NCI-H2081 treated with DMSO at 0.1 percent for 48 hours (cell line): ENCODE measurements at places on chromosomes 16 and 17.

DNA sequence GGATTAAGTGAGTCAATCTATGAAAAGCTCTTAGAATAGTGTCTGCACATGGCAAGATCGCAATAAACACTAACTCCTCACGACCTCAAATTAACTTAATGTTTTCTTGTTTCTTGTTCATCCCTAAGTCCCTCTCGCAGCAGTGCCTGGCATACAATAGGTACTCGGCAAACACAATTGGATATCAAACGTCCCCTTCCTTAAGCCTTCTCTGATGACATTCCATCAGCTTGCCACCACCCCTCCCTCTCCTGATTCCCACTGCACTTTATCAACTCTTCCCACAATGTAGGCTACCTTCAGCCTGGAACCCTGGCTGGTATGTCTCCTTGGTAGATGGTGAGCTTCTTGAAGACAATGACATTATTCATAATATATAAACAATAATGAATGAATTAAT is 33.3 kb downstream of the CCDC42 start:
- DNase-seq = no peak

- no peak for DNase-seq
These were observed 69.5 kb downstream of the AMFR start for GRCh38 chr16:56355786-56356275.

- DNase-seq = no peak
These were observed 133.7 kb downstream of the GSG1L start for GRCh38 chr16:27929818-27930217.

- DNase-seq = no peak
These were observed 667 bp downstream of the EFCAB13 start for GRCh38 chr17:47324224-47325020.

- DNase-seq = no peak
These were observed 22.8 kb downstream of the ABCC1 start for GRCh38 chr16:15972046-15972868.

DNA sequence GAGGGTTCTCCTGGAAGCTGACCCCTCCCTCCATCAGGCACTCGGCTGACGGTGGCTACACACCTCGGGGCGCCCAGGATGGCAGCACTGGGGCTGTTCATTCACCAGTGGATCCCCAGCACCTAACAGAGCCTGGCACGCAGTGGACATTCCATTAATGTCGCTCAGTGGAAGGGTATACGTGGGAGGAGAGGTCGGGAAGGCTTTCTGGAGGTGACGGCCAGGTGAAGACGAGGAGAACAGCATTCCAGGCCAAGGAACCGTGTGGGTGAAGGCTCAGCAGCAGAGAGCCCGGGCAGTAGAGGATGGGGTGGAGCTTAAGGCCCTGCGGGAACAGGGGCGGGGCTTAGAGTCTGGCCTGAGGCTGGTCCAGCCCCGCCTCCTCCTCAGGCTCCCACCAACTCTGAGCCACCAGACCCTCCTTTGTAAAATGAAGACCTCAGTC is 2.5 kb upstream of the HS3ST6 start:
- DNase-seq = no peak

- no peak for DNase-seq
These were observed 2.2 kb downstream of the BCKDK start for GRCh38 chr16:31110106-31111034.

- DNase-seq = no peak
These were observed 1.2 kb downstream of the RNF167 start for GRCh38 chr17:4941319-4941610.

GRCh38 chr17:79047923-79048825 is 24.2 kb downstream of the C1QTNF1 start:
- DNase-seq = no peak

GRCh38 chr17:55420067-55420775 is 1.4 kb downstream of the MMD start:
- no peak for DNase-seq

DNA sequence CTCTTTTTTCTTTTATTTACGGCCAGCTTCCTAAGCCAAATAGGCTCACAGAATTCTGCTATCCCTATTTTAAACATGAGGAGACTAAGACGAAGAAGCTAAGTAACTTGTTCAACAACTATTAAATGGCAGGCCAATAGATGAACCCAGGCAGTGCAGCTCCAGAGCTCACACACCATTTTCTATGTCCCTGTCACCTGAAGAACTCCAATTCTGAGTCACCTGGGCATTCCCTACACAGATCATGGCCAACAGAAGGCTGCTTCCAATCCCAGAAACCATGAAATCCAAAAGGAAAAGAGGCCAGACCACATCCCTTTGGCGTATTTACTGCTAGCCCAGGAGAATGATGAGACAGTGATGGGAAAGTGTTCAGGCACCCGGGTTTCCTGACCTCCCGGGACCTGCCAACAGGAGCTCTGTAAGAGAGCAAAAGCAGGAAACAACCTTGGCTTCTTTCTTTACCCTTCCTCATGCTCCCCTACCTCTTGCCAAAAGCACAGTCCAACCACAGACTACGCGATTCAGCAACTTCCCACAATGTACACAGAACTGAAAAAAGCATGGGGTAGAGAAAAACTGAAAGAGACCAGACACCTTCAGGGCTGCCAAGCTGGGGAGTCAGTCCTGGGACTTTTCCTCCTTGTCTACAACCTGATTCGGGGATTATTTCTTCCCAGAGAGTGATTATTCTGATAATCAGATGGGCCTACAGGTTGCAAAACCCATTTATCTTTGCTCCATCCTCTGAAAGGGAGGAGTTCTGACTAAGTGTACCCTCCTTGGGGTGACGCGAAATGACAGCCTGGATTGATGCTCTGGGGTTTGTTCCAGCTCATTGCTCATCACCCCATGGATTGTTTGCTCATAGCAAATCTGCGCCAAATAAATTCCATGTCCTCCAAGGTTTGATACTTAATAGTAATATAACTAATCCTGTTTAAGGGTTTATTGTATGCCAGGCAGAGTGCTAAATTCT is 47.8 kb upstream of the HAS3 start:
- DNase-seq = no peak

- DNase-seq = no peak
These were observed 1.9 kb upstream of the TMEM204 start for GRCh38 chr16:1531638-1531910.

GRCh38 chr17:951325-952132 is 28.0 kb downstream of the NXN start:
- no peak for DNase-seq
